ENCODE measurements at places on chromosomes 1 and 21.

- DNase-seq, result no peak
Measured at GRCh38 chr1:165235777-165236291, 120.7 kb downstream of the LMX1A start.

- peak; percentile 25 for DNase-seq
Measured at GRCh38 chr21:39613041-39613934, 548 bp downstream of the B3GALT5 start.

DNA sequence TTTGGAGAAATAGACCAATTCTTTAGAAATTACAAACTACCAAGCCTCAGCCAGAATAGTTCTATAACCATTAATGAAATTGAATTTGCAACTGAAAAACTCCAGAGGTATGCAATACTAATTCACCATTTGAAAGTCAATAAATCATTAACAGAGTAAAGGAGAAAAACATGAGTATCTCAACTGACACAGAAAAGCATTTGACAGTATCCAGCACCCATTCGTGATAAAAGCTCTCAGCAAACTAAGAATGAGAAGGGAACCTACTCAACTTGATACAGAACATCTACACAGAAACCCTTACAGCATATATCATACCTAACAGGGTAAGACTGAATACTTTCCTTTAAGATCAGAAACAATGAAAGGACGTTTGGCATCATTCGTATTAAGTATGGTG, 54.3 kb downstream of the ST6GALNAC5 start:
- no peak for DNase-seq

DNA sequence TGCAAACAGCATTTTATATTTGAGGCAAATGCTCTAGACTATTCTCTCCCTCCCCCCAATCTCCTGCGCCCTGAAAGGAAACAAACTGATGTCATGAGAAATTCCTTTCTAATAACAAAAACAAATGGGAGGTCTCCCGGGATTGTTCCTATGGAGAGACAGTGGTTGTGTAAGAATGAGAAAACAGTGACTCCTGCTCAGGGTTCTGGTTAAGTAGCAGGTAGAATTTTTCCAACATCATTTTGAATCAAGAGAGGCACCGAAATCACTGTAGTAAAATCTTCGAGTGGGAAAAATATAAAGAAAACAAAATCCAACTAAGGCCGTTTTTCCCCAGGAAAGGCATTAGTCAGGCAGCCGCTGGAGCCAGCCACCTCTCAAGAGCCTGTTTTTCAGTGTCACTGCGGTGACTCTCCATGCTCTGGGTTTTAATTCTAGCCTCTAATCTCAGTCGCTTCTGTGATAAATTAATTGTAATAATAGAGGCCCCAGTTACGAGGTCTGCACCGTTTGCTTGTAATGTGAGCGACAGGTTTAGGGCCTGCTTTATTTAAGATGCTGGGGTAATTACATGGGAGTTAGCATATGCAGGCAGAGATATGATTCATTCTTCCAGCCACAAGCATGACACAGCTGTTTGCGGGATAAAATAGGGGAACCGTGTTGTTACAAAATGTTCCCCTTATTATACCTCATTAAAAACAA, 80.3 kb downstream of the RNF220 start:
- DNase-seq, result peak; percentile 88

- DNase-seq, result no peak
Measured at GRCh38 chr1:32890516-32891240, 4.4 kb downstream of the HPCA start.

DNA sequence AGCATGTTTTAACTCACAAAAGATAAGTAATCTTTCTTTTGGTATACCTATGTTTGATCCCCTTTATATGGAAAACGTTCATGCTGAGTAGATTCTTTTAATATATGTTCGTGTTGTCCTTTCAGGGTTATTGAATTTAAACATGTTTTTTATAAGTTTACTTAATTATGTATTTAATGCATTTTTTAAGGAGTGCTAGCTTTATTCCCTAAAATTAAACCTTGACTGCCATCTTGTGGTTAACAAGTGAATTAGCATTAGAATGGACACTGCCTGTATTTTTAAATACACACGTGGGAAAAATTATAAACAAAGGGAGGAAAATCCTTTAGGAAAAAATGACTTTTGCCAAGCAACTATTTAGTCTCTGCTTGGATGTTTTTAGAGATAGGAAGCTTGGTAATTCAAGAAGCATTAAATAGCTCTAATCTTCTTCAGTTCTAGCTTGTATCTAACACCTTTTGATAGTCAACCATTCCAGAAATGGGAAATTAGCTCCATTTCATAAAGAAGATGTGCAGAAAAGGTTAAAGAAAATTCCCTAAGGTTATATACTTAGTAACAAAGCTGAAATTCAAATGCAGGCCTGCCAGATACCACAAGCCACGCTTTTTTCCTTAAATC, 43.0 kb downstream of the UBE2U start:
- DNase-seq, result peak; percentile 15
